ENCODE measurements at places on chromosomes 16 and 17.

DNA sequence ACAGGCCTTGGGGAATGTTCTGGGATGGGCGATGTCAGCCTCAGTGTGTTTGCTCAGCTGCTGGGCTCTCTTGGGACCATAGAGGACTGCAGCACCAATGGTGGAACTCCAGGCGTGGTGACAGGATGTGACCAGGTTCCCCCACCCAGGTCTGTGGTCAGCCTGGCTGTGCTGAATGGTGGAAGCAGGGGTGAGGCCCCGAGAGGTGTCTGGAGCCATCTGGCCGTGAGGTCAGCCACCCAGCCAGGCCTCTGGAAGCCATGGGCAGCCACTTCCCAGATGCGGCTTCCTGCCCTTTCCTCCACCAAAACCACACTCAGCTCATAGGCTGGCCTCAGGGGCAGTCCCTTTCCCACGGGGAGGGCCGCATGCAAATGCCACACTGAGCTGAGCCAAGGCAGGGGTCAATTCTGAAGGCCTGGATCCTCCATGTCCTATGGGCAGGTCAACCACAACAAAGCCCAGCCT, 7.8 kb upstream of the MAPK7 start:
- no peak for DNase-seq

GRCh38 chr17:61124562-61124961, 275.1 kb upstream of the TBX2 start:
- DNase-seq: no peak

GRCh38 chr16:25689137-25689836, 2.5 kb upstream of the HS3ST4 start:
- DNase-seq: no peak

DNA sequence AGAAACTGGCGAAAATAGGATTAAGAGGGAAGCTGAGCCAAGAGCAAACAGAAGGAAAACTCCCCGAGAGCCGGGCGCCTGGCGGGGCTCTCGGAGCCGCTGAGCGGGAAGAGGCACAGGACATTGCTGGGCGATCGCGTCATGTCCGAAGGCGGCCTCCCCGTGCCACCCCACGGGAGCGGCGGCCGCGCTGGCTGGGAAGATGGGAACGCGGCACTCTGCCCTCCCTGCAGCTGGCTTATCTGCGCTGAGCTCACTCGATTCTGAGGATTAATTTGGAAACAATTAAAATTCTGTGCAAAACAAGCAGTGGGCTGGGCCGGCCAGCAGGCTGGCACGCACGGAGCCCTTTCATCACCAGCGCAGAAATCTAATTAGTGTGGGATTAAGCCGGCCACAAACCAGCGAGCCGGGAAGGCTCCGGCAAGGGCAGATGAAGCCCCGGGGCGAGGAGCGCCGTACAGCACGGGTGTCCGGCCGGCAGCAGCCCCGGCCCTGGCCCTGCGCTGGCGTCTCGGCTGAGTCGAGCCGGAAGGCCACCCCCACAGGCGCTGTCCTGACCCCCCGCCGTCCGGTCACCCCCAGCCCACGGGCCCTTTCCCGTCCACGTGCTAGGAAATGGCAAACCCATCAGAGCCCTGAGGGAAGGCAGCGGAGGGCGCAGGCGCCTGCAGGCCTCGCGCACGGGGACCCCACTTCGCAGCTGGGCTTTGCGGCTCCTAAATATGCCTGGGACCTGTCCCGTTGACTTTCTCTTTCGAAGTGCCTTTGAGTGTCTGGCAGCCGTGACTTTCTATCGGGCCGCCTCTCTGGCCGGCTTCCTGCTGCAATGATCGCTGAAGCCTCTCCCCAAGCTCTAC, 37.9 kb downstream of the SOX8 start:
- DNase-seq: no peak

All from brain pericyte (primary cell).